ENCODE measurements at places on chromosomes 11 and 22.

DNA sequence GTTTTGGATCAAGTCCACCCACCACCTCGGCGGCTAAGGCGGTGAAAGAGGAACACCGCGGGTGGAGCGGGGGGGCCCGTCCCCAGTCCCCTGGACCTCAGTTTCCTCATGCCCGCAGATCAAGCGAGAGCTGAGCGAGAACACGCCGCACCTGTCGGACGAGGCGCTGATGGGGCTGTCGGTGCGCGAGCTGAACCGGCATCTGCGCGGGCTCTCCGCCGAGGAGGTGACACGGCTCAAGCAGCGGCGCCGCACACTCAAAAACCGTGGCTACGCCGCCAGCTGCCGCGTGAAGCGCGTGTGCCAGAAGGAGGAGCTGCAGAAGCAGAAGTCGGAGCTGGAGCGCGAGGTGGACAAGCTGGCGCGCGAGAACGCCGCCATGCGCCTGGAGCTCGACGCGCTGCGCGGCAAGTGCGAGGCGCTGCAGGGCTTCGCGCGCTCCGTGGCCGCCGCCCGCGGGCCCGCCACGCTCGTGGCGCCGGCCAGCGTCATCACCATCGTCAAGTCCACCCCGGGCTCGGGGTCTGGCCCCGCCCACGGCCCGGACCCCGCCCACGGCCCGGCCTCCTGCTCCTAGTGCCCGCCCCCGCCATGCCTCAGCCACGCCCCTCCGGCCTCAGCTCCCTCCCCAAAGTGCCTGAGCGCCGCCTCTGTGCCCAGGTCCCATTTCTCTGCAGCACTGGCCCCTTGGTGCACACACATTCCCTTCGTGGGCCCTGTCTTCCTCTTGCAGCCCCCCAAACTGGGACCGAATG is 12.7 kb downstream of the MAFF start:
- DNase-seq: no peak

DNA sequence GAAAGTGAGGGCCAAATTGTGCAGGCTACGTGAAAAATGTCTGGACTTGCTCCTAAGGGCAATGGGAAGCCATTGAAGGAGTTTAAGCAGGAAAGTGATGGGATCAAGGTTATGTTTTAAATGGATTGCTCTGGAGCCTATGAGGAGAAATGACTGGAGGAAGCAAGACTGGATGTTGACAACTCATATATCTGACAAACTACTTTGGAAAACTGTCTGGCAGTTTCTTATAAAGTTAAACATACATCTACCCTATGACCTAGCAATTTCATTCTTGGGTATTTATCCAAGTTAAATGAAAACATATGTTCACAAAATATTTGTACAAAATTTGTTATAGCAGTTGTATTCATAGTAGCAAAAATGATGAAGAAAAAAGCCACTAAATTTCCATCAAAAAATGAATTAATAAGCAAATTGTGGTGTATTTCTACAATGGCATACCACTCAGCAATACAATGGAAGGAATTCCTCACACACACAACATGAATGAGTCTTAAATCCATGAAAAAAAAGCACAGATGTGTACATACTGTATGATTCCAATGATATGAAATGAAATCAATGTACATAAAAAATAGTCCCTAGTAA is 24.1 kb downstream of the FZD4 start:
- no peak for DNase-seq

DNA sequence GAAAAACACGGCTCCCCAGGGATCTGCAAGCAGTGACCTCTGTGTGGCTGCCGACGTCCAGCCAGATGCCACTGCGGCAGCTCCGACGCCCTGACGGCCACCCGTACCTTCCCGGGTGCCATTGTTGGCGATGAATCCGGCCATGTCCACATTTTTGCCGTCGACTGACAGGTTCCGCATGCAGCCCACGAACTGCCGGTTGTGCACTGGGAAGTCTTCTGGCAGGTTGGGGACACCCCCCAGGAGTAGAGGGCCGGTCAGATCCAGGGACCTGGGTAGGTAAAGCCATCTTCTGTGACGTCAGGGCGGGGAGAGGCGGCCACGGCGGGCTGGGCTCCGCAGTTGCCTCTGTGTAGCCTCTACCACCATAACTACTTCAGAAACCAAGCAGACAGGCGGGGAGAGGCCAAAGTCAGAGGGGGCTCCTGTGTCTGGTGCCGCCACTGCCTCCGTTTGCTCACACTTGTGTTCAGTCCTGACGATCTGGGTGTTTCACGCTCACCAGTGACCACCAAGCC is 74.8 kb downstream of the TRMU start:
- no peak for DNase-seq

DNA sequence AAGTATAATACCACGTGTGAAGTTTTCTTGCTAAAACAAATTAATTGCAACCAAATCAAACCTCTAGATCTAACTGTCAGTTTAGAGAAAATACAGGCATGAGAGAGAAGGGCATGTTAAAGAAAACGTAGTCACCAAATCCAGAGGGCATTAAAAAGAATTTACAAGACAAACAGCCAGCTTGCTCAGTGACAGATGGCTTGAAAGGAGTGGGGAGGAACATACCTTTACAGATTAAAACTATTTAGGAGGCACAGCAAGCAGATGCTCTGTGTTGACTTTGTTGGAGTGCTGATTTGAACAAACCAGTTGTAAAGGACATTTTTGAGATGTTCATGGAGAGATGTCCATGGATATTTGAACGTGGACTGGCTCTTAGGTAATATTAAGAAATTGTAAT is 96.9 kb downstream of the ATXN10 start:
- no peak for DNase-seq

GRCh38 chr11:115724666-115725065 is 220.5 kb upstream of the CADM1 start:
- no peak for DNase-seq

GRCh38 chr11:130904380-130904779 is 11.9 kb downstream of the SNX19 start:
- DNase-seq: no peak

- no peak for DNase-seq
These were observed 1458.6 kb downstream of the BRD1 start for GRCh38 chr22:48368975-48369525.

GRCh38 chr11:115504276-115505158 is at the start of gene CADM1:
Gene CADM1, minus strand, starts transcription at chr11:115504415.
- peak; percentile 99 for DNase-seq

DNA sequence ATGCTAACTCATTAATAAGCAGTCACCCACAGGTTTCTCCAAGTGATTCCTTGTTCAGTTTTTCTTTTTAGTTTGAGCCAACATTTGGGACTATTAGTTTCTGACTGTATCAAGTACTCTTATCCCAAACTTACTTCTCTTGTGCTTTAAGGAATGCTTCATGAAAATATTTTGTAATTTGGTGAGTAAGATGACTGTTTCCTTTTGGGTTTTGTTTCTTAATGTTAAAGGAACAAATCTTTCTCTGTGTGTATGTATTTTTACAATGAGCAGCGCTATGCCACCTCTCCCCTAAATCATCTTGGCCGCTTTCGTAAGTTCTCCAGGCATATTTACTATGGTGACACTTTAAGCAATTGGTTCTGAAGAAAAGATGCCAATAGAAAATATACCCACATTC is 72.4 kb downstream of the LDLRAD3 start:
- DNase-seq: no peak

DNA sequence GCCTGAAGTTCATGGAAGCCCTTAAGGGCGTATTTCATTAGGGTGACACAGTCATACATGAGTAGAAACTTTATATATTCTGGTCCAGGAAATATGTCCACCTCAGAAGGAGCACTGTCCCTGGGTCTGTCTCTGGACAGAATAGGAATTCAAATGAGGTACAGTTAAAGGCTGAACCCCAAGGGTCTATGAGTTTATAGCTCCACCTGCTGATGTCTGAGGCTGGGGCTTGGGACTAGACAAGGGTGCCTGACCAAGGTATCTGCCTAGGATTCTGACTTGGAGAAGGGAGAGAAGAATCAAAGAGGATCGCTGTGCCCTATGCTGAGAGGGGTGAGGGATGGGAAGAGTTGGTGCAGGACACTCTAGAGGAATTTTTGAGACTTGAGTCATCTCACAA is 14.9 kb downstream of the HEPHL1 start:
- DNase-seq: no peak

DNA sequence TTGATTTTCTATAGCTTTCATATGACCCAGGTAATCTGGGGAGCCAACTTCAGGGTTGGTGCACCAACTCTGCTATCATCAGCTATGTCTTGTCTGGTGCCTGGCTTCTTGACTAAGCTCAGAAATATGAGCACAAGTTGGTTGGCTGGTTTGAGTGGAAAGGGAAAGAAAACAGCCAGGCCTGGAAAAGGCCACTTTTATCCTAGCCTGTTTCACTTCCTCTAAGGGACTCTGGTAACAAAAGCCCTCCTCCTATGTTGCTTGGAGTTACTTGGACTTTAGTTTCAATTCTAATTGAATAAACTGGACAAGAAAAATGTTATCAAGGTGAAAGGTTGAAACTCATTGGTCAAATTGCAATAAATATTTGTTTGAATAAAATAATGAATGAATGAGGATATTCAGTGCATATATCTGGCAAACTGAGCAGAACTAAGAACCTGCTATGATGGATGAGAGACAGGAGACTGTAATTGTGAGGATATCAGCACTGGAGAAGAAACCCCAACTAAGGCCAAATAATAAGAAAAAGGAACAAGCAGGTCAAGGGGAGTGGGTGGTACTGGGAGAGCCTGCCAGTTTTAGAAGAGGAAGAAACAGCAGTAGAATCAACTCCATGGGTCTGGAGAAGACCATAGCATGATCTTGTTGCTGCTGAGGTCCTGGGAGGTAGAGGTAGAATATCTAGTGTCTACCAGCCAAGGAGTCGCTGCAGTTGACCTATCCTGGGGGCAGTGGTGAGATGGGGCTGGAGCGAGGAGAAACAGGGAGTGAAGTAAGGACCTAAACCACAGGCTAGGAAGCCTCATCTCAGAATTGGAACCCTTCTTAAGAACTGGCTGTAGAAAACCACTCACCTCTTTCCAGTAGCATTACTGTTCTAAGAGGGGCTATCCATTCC is 8.2 kb downstream of the ROBO4 start:
- DNase-seq: no peak

GRCh38 chr22:25545672-25546071 is 18.8 kb upstream of the GRK3 start:
- DNase-seq: no peak

GRCh38 chr11:119126675-119127268 is 5.4 kb downstream of the HINFP start:
- DNase-seq: no peak

DNA sequence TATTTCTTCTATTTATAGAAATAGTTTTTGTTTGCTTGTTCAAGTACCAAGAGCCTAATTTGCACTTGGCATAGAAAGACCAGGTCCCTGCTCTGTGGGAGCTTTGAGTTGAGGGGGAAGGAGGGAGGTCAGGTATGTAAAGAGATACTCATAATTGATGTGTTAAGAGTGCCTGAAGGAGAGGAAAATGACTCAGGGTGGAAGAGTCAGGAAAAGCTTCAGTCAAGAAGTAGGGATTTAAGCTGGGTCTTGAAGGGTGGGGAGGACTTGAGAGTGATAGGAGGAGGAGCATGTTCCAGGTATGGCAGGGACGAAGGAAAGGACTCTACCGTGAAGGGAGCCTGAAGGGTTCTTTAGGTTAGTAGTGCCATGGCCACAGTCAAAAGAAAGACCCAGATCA is 9.0 kb downstream of the RBX1 start:
- no peak for DNase-seq

GRCh38 chr11:93659196-93659595 is 2.3 kb upstream of the CEP295 start:
- no peak for DNase-seq

- DNase-seq: peak; percentile 33
These were observed 529.5 kb downstream of the SOX6 start for GRCh38 chr11:15826826-15827225.

- DNase-seq: no peak
These were observed 10.6 kb downstream of the ELF5 start for GRCh38 chr11:34502949-34503348.

DNA sequence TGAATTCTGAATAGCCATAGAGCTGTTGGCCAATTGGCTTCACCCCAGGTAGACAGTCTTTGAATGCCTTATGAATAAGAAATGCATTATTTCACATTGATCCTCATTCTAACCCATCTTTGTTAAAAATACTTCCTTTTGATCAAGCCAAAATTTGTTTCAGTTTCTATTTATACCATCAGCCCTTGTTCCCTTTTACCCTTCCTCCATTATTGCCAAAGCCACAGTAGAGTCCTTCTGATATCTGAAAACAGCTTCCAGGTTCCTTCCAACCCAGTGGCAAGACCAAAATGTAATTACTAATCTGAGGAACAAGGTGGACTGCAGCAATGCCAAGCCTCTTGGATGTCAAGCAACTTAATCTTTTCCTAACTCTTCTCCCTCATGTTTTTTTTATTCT is 458.8 kb downstream of the BUD13 start:
- no peak for DNase-seq

- DNase-seq: no peak
These were observed 69.7 kb upstream of the BMAL1 start for GRCh38 chr11:13207665-13208594.

GRCh38 chr22:21052715-21053459 is 7.1 kb downstream of the LRRC74B start:
- DNase-seq: no peak

- peak; percentile 18 for DNase-seq
These were observed 111.2 kb downstream of the ZNF280B start for GRCh38 chr22:22397292-22397870.

DNA sequence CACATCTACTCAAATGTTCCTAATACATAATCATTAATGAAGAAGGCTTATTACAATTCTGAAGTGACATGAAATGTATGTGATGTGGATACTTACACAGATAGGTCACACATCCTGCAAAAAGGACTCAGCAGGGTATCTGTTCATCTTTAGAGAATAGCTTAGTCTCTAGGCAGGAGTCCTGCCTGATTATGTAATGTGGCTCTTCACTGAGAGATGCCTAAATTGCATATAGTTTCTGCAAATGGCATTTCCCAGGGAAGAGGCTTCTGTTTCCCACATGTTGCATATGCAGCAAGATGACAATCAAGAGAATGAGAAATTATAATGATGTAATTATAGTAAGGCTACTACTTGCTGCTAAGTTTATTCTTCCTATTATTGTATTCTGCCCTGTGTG is 58.8 kb upstream of the SLC36A4 start:
- peak; percentile 2 for DNase-seq

GRCh38 chr22:25172153-25172552 is 27.5 kb upstream of the CRYBB3 start:
- peak; percentile 5 for DNase-seq

- DNase-seq: no peak
These were observed 166.8 kb downstream of the NTM start for GRCh38 chr11:131537196-131537595.

DNA sequence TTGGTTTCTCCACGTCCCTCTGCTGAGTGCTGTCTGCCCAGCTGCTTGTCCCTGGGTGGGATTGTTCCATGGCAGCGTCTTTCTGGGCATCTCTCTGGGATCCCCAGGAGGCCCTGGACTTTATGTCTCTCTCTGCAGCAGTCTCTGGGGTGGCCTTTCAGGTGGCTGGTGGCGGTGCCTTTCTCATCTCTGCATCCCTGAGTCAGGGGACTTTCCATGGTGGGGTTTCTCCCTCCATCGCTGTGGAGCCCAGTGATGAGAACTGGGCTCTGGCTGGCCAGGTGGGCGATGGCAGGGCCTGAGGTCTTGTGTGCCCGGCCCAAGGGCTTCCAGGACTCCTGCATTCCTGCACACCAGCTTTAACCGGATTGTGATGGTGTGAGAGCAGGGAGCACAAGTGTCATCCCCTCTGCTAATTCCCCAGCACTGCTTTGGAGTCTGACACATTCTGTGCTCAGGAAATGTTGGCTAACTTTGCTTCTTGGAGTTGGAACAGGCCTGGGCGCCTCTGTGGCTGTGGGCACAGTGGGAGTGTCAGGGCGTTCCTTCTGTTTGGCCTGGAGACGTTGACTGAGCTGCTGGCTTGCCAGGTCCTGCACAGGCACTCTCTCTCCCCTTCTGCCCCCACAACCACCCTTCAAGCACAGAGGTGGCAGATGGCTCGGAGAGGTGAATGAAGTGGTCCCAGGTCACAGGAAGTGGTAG is 27.9 kb downstream of the FAM83F start:
- no peak for DNase-seq
